ENCODE measurements at places on chromosomes 6 and 20.

DNA sequence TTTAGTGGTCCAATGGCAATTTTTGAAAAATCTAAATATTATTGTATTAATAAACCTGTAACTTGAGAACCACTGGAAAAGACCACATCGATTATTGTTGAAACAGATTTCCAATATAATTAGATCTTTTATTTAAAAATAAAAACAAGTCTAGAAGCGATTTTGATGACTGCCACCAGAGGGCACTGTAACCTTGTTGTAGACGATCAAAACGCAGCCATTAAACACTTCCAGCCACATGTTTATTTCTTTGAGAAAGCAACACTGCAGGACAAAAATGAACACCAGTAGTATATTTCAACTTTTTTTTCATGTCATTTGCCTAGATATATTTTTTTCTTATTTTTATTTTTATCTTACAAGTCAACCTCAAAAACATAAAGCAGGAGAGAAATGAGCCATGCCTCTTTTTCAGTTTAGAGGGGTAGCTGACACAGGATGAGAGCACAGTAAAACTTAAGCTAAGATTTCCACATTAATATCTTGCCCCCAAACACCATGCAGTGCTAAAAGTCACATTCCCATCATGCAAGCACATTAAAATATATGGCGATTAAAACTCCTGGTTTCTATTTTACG lies 115.4 kb downstream of the OPRM1 start:
- peak; percentile 54 for DNase-seq

GRCh38 chr20:57524511-57525176 lies at the start of gene CTCFL:
Gene CTCFL, minus strand, starts transcription at chr20:57525140. Its CDS starts 935 bp downstream, at chr20:57524205.
- DNase-seq: no peak

DNA sequence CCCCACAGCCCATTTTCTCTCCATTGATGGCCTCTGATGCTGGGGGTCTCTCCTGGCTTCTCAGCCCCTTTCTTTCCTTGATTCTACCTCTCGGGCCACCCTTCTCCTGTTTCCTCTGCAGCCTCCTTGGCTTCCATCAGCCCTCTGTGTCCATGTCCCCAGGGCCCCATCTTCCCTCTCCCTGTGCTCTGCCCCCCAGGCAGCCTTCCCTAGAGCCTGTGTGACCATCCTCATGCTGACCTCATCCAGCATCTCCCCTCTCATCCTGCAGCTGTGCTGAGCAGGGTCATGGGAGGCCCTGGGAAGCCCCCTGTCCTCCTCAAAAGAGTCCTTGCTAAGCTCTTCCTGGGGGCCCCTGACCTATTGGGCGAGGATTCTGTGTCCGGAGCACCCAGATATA lies 73.4 kb upstream of the NNAT start:
- no peak for DNase-seq

DNA sequence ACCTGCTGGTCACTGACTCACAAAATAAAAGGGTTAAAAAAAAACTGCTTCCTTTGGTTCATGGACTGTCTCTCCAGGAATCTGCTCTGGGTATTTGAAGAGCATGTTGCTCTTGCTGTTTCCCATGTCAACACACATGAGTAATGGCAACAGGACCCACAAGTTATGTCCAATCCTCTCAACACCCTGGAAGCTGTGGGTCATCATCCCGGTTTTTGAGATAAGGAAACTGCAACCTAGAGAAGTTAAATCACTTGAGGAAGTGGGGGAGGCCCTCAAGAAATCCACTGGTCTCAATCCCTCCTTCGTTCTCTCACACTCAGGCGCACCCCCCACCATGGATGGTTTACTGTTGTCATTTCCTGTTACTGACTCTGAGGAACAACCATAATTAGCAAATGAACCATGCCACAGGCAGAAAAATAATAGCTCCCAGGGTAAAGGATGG lies 12.4 kb downstream of the MAP1LC3A start:
- no peak for DNase-seq

GRCh38 chr6:36126553-36127458 lies 3.5 kb upstream of the MAPK13 start:
- no peak for DNase-seq

DNA sequence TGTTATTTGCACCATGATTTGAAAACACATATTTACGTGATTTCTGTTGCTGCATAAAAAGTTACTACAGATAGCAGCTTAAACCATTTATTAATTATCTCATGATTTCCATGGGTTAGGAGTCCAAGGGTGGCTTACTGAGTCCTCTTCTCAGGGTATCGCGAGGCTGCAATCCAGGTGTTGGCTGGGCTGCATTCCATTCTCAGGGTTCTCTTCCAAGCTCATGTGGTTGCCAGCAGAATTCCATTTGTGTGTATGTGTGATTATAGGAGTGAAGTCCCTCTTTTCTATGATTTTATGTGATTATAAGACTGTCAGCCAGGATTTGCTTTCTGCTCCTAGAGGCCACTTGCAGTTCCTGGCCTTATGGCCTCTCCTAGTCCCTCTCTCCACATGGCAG lies 135.1 kb downstream of the FAM83B start:
- DNase-seq: no peak

- no peak for DNase-seq
These were observed 11.2 kb upstream of the ZNFX1 start for GRCh38 chr20:49288784-49289696.

DNA sequence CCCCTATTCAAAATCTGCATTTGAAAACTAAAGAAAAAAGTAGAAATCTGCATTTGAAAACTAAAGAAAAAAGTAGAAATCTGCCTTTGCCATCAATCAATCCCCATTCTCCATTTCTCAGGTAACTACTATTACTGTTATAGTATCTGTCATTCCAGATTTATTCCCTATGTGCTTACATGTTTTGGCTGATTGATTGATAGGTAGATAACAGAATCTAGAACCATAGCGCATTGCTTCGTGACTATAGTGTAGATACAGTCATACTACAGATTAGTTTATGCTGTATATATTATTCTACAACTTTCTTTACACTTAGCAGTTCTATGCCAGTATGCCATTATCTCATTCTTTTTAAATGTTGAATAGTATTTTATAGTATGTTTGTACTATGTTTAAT lies 163.0 kb downstream of the SIM1 start:
- no peak for DNase-seq

DNA sequence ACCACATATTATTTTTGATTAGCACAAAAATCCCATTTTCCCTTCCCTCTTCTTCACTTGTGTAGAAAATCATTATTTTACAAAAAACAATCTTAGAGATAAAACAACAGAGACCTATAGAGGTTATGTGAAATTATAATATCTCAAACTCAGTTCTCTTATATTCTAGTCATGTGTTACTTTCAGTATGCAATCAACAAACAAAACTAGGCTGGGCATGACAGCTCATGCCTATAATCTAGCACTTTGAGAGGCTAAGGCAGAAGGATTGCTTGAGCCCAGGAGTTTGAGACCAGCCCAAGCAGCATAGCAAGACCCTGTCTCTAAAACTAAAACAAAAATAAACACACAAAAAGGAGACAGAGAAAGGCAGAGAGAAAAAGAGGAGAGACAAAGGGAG lies 211.4 kb upstream of the SGK1 start:
- no peak for DNase-seq

- DNase-seq: no peak
These were observed 100.4 kb upstream of the TCF21 start for GRCh38 chr6:133788556-133788955.

GRCh38 chr6:71124340-71124739 lies 164.3 kb upstream of the OGFRL1 start:
- DNase-seq: no peak

DNA sequence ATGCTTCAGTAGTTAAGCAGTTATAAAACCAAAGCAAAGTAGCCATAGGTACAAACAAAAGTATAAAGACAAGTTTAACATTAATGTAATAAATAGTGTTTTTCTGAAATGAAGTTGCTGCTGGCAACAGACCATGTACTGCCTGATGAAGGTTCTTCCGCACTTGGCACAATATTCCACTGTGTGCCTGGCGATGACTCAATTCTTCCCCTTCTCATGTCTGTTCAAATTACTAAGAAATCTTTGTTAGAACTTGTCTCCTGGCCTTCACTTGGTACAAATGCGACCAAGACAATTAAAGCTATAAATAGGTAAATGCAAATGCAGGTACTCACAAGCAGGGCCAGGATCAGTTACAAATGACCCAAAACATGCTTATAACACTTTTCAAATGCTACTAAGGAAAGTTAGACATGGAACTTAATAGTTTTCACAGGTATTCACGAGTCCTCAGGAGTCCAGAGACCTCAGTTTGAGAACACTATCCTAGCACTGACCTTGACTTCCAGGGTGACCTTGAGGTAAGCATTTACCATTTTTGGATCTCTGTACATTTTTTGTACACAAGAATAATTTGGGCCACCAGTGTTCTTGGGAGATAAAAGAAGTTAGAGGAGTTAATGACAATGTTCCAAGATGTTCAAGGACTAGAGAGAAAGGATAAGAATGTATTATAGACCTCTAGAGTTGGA lies 8.1 kb upstream of the DDR1 start:
- peak; percentile 50 for DNase-seq

- DNase-seq: no peak
These were observed 253.4 kb upstream of the KCNG1 start for GRCh38 chr20:51276296-51276695.

DNA sequence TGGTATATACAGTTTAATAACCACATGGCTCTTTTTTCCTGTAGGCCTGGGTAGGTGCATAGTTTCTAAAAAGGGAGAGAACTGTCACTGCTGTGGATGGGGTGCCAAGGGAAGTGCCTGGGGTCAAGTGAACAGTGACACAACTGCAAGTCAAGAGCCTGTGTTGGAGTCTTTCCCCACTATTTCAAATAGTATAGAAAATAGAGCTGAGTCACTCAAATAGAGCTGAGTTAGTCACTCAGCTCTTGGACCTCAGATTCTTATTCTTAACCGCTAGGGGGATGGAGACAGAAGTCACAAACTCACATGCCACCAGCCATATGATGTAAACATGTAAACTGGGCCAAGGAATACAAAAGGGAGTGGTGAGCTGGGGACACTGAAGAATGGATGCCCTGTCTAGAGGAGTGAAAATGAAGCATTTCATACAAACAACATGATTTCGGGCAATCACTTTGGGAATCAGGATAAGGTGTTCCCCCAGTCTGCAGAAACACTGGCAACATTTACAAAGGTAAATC lies 2.1 kb downstream of the NQO2 start:
- no peak for DNase-seq

GRCh38 chr6:25179051-25179778 lies 100.0 kb upstream of the CARMIL1 start:
- DNase-seq: no peak

DNA sequence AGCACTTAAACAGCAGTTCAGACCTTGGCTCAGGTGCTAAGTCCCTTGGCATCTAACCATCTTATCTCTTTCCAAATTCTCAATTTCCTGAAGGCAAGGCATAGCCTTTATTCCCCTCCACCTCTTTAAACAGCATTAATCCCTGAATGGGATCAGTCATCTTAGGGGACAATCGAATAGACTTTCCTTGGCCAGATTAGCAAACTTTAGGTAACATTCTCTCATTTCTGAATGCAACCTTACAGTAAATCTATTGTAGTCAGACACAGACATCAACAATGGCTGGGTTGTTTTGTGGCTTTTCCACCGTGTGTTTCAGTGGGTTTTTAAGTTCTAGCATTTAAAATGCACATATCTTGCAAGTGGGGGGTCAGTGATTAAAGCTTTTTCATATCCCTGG lies 56.8 kb downstream of the ATP9A start:
- DNase-seq: no peak

DNA sequence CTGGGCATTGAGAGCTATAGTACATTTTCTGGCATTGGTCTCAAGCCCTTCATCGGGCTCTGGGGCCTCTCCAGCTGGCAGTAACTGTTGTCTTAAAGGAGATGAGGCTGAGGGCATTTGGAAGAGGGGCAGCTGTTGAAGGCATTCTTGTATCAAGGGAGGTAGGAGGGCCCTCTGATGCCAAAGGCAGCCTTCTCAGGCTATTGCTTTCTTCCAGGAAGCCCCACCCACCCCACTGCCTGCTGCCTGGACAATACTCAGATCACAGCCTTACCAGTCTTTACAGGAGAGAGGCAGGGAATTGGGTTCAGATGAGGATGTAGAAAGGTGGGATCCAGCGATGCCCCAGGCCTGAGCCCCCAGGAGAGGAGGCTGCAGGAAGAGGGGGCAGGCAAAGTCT lies 46.0 kb downstream of the CPXM1 start:
- no peak for DNase-seq

- no peak for DNase-seq
These were observed 37.9 kb upstream of the FUCA2 start for GRCh38 chr6:143549221-143549948.

DNA sequence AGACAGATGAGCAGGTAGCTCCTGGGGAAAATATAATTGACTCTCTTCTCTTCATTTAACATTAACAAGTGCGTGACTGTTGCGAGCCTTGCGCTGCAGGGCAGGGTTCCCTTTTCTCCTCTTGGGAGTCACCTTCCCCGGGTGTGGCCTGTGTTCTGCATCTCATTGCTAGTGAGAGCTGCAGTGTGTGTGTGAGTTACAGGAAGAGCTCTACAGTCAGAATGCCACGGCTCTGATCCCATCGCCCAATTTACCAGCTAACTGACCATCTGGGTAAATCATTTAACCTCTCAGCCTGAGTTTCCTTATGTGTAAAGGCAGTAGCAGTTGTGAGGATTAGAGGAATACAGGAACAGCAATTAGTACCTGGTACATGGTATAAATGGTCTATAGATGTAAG lies 106.8 kb upstream of the NUP153 start:
- no peak for DNase-seq

DNA sequence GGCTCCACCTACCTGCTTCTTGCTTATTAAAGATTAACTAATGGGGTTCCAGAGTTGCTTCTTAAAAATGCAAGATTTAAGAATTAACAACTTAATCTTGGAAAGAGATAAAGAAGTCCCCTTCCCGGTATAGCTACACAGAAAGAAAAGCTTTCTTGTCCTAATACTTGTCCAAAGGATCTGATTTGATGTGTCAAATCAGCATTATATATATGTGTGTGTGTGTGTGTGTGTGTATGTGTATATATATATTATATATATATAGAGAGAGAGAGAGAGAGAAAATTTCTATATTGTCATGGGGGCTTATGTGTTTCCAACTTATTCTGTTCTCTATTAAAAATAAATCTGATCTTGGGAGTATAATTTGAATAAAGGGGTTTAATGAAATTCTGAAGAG lies 4.6 kb upstream of the HMGN4 start:
- DNase-seq: no peak

- DNase-seq: no peak
These were observed 16.3 kb downstream of the PKIG start for GRCh38 chr20:44598423-44599305.

GRCh38 chr6:3309391-3310050 lies 50.8 kb downstream of the PSMG4 start:
- DNase-seq: no peak
